Endothelial cell of umbilical vein (primary cell): ENCODE measurements at places on chromosomes 6 and 20. TPM values are rescaled to one million over a fixed set of nuclear protein-coding genes. Genes with fewer than 3 reads are reported as not detected.

SCRT2 gene
- total RNA-seq, result not detected in 2 replicates

MYCT1 gene
- 106 and 119 TPM in 2 replicates for total RNA-seq

ZBTB12 gene
- total RNA-seq, result 3.5 and 4.9 TPM in 2 replicates

MDFI gene
- 32.4 and 45.8 TPM in 2 replicates for total RNA-seq

UBD gene
- total RNA-seq, result 0.31 TPM in 1 of 2 replicates, not detected in the other

LTB gene
- 1.2 and 1.3 TPM in 2 replicates for total RNA-seq

SSTR4 gene
- not detected in 2 replicates for total RNA-seq

CNBD2 gene
- 4.9 and 5.3 TPM in 2 replicates for total RNA-seq

KHDRBS2 gene
- total RNA-seq, result not detected in 2 replicates
